ENCODE measurements at places on chromosomes 3 and 15.

DNA sequence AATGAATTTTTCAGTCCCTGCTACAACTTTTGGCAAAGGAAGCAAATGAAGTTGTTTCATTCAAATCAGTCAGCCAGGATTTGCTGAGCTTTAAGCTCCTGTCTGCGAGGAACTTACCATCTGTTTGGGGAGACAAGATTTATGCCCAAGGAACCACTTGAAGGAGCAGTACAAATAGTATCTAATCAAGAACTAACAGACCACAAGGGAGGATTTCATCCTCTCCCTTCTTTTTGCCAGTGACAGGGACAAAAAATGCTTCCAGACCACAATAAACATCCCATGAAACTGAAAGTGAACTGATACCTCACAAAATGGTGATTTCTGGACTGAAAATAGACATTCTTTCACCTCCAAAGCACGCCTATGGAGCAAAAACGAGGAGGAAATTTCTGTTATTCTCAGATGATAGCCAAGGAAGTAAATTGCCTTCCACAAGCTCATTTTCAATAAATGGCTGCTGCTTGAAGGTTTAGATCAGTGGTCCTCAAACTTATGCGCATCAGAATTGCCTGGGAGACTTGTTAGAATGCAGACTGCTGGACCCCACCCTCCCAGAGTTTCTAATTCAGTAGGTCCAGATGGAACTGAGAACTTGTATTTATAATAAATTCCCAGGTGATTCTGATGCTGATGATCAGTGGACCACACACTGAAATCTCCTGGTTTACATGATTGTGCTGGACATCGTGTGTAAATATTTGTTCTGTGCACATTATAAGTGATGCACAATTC is 202.4 kb upstream of the GADL1 start:
- no peak for DNase-seq

- DNase-seq, result no peak
These were observed 45.7 kb downstream of the C2CD4B start for GRCh38 chr15:62119227-62119864.

GRCh38 chr3:42066516-42067181 is 24.5 kb upstream of the TRAK1 start:
- DNase-seq, result peak; percentile 43

GRCh38 chr3:8571256-8571655 is 69.6 kb downstream of the LMCD1 start:
- no peak for DNase-seq

DNA sequence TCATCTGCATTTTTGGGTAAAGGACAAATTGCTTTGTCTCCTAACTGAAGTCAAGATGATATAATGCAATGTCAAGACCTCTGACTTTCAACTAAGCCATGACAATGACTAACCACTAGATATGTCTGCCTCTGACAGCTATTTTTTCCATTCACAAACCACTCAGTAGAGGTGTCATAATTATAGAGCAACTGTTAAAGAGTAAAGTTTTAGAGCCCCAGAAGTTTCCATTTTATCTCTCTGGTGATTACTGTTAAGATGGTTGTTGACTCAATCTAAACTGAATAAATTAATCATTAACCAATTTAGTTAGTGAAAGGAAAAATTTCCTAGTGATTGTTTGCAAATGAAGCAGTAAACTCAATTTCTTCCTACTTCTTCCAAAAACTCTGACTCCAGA is 779.9 kb downstream of the GRM7 start:
- no peak for DNase-seq

DNA sequence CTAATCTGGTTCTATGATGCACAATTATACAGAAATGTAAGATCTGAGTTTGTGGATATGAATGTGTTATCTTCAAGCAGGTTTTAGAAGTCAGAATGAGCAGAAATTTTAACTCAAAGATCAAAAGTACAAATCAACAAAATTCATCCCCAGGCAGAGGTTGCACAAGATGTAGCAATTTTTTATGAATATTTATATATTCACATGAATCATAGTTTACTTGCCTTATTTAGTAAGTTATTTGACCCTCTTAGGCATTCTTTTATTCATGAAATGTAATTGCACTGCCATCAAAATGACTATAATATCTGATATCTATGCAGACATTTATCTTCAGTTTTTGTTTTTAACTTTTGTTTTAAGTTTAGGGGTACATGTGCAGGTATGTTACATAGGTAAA is 103.1 kb upstream of the DAZL start:
- no peak for DNase-seq

GRCh38 chr3:51934139-51934850 is 7.4 kb downstream of the RRP9 start:
- no peak for DNase-seq

- no peak for DNase-seq
These were observed 176.1 kb downstream of the KLF13 start for GRCh38 chr15:31502541-31503229.

GRCh38 chr15:93583552-93583951 is 494.5 kb upstream of the RGMA start:
- DNase-seq, result no peak

DNA sequence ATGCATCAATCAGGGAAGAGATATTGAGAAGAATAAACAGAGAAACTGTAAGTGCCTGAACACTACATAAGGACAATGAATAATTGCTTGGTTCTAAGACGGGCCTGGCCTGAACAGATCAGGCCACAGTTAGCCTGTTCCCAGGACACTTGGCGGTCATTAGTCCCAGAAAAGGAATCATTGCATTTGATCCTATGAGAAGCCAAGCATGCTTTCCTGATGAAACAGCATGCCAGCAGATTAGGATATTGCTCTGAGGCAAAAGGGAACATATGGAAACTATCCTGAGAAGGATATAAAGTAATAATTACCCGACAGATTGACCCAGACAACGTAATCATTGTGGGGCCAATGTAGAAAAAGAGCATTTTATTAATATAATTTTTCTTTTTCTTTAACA is 51.9 kb downstream of the STRIT1 start:
- no peak for DNase-seq

GRCh38 chr3:179606534-179607085 is 2.0 kb downstream of the NDUFB5 start:
- DNase-seq, result no peak

DNA sequence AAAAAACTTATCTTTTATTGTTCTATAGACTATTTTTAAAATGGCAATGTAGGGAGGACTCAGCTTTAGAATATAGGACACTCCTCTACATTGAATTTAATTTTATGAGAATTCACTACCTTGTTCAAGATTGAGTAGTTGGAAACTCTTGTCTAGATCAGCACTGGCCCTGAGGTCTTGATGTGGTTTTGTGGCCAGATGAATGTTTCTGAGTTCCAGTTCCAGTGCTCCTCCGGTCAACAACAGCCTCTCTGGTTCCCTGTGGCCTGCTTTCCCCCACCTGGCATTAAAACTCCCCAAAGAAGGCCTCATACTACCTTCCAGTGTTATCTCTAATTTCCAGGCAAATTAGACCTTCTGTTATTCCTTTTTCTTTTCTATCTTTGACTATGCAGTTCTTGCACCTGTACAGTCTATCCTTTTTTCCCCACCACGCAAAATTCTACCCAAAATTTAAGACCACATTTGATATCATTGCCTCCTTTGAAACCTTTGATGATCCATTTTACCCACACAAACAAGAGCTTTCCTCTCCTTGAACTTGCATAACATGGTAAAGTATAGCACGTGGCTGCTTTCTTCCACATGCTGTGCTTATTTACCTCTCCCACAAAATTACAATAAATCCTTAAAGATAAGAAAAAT is 9.6 kb upstream of the ANP32A start:
- no peak for DNase-seq

- DNase-seq, result peak; percentile 24
These were observed 570 bp downstream of the APH1B start for GRCh38 chr15:63277893-63278456.

DNA sequence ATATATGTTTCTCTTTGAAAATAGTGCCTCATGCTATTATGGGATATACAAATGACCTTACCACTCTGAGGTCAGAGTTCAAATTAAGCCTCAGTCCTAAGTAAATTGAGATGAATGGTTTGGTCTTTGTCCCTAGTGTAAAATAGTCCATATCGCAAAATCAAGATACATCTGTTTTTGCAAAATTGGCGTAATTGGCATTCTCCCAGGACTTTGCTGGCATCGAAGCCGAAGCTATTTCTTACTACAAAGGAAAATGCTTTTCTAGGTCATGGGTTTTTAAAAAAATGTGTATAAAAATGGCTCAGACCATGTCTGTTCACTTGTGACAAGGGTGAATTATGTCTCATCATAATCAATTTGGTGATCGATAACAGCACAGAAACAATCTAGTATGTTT is 25.9 kb downstream of the ROBO2 start:
- DNase-seq, result no peak

DNA sequence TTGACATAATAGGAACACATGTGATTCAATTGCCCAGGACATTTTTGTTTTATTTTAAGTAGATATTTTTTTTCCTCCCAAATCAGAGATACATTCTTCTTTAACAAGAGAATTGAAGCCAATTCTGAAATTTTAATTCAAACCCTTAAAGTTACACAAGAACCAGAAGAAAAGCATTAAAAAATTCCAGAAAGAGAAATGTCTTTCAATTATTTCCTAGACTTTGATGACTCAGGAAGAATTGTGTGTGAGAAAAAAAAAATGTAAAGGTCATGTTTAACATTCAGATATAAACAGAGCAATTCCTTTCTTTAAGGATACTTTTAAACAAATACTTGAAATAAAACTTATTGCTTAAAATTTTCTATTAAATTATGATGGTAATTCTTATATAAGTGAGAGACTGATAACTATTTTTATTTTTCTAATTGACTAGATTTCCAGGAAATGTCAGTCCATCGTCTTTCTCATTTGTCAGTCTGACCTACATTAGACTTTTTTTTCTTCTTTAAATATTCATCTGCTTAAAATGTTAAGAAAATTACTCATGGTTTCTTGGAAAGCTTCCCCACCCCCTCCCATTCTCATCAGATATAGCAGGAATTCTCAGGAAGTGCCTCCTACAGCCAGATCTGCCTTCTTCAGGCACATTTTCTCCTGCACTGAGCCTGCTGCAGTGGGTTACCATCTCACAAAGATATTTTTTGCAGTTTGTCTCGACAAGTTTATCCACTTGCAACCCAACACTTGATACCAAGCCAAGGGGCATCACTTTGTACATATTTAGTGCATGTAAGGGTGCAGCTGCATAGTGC is 261.8 kb upstream of the CBLB start:
- no peak for DNase-seq

GRCh38 chr15:93517176-93517575 is 428.2 kb upstream of the RGMA start:
- DNase-seq, result no peak

DNA sequence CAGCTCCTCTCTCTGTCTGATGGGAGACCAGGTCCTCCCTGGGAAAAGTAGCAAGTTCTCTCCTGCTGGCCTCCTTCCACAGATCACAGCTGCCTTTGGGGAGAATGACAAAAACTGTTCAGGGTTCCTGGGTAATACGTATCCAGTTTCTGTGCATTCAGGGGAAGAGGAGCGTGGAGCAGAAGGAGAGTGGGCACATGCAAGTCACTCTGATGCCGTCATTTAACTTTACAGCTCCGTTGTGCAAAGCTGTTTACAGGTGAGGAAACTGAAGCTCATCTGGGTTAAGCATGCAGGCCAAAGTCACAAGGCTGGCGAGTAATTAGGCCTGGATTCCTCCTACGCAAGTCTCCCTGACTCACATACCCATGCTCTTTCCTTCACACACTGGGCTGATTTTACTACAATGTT is 7.5 kb upstream of the TM4SF1 start:
- DNase-seq, result no peak

- DNase-seq, result no peak
These were observed 1.5 kb upstream of the GPX1 start for GRCh38 chr3:49359623-49360022.

- DNase-seq, result no peak
These were observed 264.8 kb upstream of the ZPLD1 start for GRCh38 chr3:102169915-102170479.

- DNase-seq, result no peak
These were observed 516.5 kb downstream of the NLGN1 start for GRCh38 chr3:173913974-173914421.

DNA sequence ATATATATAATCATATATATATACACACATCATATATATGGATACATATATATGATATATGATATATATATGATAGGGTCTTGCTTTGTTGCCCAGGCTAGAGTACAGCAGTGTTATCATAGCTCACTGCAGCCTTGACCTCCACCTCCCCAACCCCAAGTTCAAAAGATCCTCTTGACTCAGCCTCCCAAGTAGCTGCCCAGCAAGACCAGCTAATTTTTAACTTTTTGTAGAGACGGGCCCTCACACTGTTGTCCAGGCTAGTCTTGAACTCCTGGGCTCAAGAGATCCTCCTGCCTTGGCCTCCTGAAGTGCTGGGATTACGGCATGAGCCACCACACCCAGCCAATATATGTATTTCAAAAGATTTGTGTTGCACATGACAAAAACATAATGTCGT is 83.0 kb downstream of the TBL1XR1 start:
- DNase-seq, result no peak

DNA sequence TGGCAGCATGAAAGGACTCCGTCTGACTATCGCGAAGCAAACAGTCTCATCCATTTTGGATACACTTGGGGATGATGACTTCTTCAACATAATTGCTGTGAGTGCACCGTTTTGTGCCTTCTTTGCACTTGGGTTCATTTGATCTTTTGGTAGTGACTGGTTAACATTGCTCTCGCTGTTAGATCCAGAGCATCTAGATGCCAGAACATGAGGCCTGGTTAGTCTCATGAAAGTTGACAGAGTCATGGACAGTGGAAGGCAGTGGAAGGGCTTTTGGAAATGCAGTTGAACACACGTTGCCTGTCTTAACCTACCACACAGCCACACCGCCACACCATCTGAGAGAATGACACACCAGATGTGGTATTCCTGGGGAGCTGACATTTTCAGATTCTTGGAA is 357.9 kb downstream of the LRTM1 start:
- no peak for DNase-seq

GRCh38 chr15:59273234-59273633 is 66.6 kb downstream of the LDHAL6B start:
- DNase-seq, result no peak

DNA sequence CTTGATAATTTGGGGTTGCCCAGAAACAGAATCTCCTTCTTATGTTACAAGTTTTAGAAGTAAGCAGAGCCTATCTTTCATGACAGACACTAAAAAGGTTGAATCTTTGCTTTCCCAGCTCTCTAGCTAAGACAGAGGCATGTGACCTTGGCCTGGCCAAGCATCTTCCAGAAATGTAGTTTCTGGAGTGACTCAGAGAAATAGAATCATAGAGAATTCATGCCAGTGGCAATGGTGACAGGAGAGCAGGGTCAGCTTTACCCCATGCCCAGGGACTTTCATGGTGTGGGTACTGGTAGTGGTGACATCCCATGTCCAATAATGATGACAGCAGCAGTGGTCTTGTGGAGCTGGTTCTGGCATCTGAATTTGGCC is 4.0 kb upstream of the PARP6 start:
- DNase-seq, result no peak

GRCh38 chr3:191409791-191410359 is 51.1 kb upstream of the PYDC2 start:
- no peak for DNase-seq

- DNase-seq, result no peak
These were observed 93.9 kb downstream of the PCCB start for GRCh38 chr3:136343873-136344555.
